ENCODE measurements at places on chromosomes 4 and X. TPM values are rescaled to one million over a fixed set of nuclear protein-coding genes. Genes with fewer than 3 reads are reported as not detected.

DNA sequence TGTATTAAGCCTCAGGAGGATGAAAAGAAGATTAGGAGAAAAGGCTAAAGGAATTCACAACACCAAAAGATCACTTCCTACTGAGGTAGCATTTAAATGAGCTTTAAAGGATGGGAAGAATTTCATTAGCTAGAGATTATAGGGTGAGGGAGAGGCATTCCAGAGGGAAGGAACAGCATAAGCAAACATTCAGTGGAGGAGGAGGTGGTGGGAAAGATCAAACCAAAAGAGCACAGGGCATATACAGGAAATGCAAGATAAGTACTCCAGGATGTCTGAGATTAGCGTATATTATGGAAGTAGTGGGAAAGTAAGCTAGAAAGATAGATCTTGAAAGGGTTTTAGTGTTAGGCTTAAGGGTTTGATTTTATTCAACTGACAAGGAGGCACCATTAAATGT is 84.8 kb downstream of the COL4A6 start:
- DNase-seq, result no peak

- no peak for DNase-seq
Measured at GRCh38 chrX:70254063-70254400, 6.0 kb downstream of the P2RY4 start.

DNA sequence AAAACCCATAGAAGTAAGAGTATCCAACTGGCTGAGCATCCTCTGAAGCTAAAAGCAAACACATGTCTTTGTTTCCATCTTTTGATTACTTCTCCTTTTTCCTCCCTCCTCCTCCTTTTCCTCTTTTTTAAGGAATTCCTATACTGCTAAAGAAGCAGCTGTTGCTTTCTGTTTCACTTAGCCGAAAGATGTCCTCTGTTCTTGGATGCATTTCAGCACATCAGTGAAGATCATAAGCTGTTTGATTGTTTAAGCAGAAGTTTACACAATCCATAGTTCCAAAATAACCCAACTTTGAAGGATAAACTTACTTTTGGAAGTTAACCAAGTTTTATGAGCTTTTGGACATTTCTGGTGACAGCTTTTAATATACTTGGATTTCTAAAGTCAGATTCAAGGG is 55.1 kb upstream of the TNIP3 start:
- DNase-seq, result no peak

The KLB gene
- polyA plus RNA-seq, result 0.25 TPM

The GAGE12F gene
- polyA plus RNA-seq, result not detected

The ARR3 gene
- polyA plus RNA-seq, result 1.2 TPM

Data from left lung (tissue), 14 donors.